Left lobe of liver (tissue), 2 donors: ENCODE measurements at places on chromosomes 16 and 17. TPM values are rescaled to one million over a fixed set of nuclear protein-coding genes. Genes with fewer than 3 reads are reported as not detected.

- no peak for DNase-seq
Observed at GRCh38 chr16:7351610-7352510, 19.2 kb downstream of the RBFOX1 start.

DNA sequence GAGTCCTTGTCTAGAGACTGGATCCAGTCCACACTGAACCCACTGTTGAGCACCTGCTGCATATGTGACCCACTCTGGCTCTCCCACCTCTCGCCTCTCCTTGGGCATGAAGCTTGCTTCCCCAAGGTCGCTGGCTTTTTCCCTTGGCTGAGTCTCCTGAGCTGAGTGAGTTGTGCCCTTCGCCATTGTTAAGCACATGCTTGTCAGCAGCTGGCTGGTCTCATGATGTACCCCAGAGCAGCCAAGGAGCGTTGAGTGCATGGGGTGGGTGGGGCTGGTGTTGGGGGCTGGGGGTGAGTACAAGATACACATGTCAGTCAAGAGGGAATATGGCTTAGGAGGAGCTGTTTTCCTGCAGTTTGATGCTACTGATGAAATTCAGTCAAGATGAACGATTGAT is 165.6 kb downstream of the SNX29 start:
- DNase-seq = no peak

Gene POLDIP2
- 119 TPM for total RNA-seq

Gene SBK1
- 0.33 TPM for total RNA-seq

DNA sequence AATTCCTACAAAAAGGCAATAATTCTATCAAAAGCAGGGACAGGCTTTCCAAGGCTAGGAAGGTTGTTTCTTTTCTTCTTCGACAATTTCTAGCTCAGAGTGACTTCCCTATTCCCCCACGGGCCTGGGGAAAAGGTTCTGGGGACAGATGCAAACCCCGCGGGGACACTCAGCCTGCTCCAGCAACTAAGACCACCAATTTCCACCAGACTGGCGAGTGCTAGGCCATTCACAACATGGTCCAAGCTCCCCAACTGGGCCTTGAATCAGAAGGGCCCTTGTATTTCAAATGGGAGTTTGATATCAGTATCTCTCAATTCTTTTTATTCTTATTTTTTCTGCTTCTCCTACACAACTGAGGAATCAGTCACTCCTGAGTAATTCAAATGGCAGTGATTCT is 86.7 kb downstream of the USP31 start:
- DNase-seq = no peak

GRCh38 chr17:42760652-42761581 is at the start of gene RAMP2:
Gene RAMP2 (plus strand): TSS chr17:42761227. CDS start chr17:42761262, 35 bp downstream.
- no peak for DNase-seq

GRCh38 chr17:49067163-49067562 is 65.4 kb upstream of the B4GALNT2 start:
- DNase-seq = no peak
